Osteoblast (primary cell): ENCODE measurements at places on chromosomes 2 and 18. TPM values are rescaled to one million over a fixed set of nuclear protein-coding genes. Genes with fewer than 3 reads are reported as not detected.

Gene SNTG2
- total RNA-seq = 1.4 and 2.1 TPM in 2 replicates

Gene LIMS1
- 129 and 142 TPM in 2 replicates for total RNA-seq

Gene GNLY
- total RNA-seq = not detected in 2 replicates

Gene GNAL
- 0.59 and 0.72 TPM in 2 replicates for total RNA-seq

Gene PTGR3
- 8.3 and 10.3 TPM in 2 replicates for total RNA-seq

Gene ACADL
- not detected in 2 replicates for total RNA-seq

- no peaks in the 10 kb centered on the region for H3K36me3 ChIP-seq
- no peak overlapping the region for H3K4me3 ChIP-seq
- no peaks in the 10 kb centered on the region for H3K4me1 ChIP-seq
- no peak for DNase-seq
- H3K27ac ChIP-seq = no peak overlapping the region
Measured at GRCh38 chr2:63679252-63679855, 90.6 kb downstream of the MDH1 start.

GRCh38 chr2:74004212-74005182 is 19.8 kb downstream of the TET3 start:
- no peaks in the 10 kb centered on the region for H3K36me3 ChIP-seq
- peaks cover 55% of the 10 kb centered on the region for H3K4me1 ChIP-seq
- H3K27me3 ChIP-seq = peaks cover 7% of the 10 kb centered on the region
- peak overlapping the region; percentile 87 for H3K4me3 ChIP-seq
- no peak for DNase-seq

DNA sequence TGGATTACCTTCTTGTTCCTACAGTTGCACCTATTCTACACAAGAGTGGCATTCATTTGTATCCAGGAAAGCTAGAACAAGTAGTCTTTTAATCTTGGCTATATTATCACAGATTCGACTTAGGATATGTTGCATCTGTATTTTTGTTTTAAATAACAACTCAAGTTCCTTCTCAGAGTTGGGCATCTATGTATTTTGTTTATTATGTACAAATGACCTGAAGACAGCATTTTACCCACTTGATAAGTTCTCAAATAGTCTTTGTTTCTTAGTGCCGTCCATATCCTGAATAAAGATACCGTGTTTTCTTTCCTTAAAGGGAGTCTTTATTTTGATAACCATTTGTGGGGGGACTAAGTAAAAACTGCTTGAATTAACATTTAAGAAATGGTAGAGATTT is 2.9 kb downstream of the ITPRID2 start:
- no peak overlapping the region for H3K27ac ChIP-seq
- peaks cover 21% of the 10 kb centered on the region for H3K36me3 ChIP-seq
- H3K27me3 ChIP-seq = no peaks in the 10 kb centered on the region

- no peak overlapping the region for H3K4me3 ChIP-seq
Measured at GRCh38 chr18:59724103-59724502, 26.9 kb upstream of the CCBE1 start.

DNA sequence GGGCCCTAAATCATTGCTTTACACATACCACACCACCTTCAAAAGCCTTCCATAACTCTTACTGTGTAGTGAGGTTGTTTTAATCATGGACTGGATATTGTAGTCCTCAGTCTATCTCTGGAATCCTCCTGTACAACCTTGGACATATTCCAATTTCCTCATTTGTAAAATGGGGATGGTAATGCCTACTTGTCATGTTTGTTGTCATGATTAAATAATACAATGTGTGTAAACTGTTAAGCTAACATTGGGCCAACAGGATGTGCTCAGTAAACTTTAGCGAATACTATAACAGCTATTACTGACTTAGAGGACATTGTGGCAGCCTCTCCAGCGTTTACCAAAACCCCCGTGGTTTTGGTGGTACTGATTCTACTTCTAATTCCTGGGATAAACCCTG is 74.7 kb upstream of the PTPRM start:
- no peak overlapping the region for H3K27ac ChIP-seq
- H3K4me1 ChIP-seq = no peaks in the 10 kb centered on the region
- no peak for DNase-seq
- no peaks in the 10 kb centered on the region for H3K27me3 ChIP-seq
- H3K36me3 ChIP-seq = no peaks in the 10 kb centered on the region
- no peak overlapping the region for H3K4me3 ChIP-seq

DNA sequence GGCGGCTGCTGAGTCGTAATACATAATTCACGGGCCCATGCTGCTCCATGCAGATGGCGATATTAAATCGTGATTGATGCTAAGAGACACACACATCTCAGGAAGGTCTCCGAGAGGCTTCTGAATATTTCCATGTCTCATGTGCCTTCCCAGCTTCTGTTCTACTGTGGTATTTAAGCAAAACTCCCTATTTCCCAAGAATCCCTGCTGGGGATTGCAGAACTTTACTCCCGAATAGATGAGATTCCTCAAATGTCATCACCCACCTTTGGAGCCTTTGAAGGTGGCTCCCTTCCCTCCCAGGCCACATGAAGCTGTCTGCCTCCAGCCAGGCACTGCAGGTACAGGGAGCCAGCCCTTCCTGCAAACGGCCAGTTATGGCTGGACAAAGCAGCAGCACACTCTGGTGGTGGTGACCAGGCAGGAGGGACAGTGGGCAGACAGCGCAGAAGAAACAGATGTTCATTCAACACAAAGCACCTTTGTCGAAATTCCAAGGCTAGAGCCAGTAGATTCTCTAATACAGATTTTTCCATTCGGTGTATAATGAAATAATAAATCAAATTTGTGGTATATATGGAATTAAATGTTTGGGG is 14.1 kb downstream of the NRP2 start:
- H3K4me3 ChIP-seq = no peak overlapping the region
- peaks cover 90% of the 10 kb centered on the region for H3K4me1 ChIP-seq
- H3K27ac ChIP-seq = peak overlapping the region; percentile 98
- no peak for DNase-seq
- H3K27me3 ChIP-seq = no peaks in the 10 kb centered on the region
- peaks cover 17% of the 10 kb centered on the region for H3K36me3 ChIP-seq

GRCh38 chr2:172985139-172985892 is 90.3 kb upstream of the MAP3K20 start:
- no peaks in the 10 kb centered on the region for H3K36me3 ChIP-seq
- H3K27ac ChIP-seq = no peak overlapping the region
- H3K4me1 ChIP-seq = peaks cover 12% of the 10 kb centered on the region
- peaks cover 21% of the 10 kb centered on the region for H3K27me3 ChIP-seq
